ENCODE measurements at places on chromosomes 4 and X.

DNA sequence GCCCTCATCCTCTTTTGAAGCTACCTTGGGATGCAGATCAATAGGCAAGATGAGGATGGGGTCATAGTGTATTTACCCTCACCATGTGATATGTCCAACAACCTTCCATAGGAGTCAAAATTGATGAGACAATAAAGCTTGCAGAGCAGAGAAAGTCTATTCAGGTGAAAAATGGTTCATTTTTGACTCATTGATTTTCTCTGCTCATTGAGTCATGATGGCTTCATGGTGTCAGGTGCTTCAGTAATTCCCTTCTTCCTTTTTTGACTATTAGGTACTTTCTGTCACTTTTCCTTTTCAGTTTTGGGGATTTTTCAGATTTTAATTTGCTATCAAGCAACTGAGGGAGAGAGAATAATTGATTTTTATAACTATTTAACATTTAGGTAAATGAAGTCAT lies 55.9 kb upstream of the IL2 start:
- no peak for DNase-seq

GRCh38 chrX:14864631-14865030 lies 8.2 kb downstream of the FANCB start:
- no peak for DNase-seq

DNA sequence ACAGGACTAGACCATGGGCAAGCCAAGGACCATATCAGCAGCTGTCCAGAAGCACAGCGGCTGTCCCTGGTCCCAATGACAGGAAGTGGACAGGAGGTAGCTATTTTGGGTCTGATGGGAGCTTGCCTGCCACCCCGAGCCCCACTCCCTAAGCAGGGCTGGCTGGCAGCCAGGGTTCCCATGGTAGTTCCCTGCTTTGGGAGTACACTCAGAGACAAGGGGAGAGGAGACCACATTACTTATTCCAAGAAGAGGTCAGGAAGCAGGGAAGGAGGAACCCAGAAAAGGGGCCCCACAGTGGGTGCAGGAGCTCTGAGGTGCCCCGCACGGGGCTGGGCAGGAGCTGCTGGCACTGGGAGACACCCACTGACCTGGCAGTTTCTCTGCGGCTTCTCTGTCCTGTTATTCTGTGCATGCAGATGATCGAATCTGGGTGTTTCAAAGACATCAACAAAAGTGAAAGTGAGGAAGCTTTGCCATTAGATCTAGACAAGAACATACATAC lies 36.3 kb downstream of the HTT-AS start:
- no peak for DNase-seq

- DNase-seq: no peak
These were observed 1.3 kb downstream of the TMEM165 start for GRCh38 chr4:55397126-55397436.

- no peak for DNase-seq
These were observed 88.0 kb upstream of the MAGEB18 start for GRCh38 chrX:26050099-26050498.

DNA sequence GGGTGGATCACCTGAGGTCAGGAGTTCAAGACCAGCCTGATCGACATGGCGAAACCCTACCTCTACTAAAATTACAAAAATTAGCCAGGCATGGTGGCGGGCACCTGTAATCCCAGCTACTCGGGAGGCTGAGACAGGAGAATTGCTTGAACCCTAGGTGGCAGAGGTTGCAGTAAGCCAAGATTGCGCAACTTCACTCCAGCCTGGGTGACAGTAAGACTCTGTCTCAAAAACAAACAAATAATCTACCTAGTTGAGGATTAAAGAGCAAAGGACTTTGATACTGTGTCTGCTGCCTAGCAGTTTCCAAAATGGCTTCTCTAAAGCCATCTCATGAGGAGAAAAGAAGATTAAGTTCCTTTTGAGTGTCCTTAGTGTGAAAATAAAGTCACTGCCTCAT lies 37.8 kb downstream of the SMS start:
- DNase-seq: no peak

DNA sequence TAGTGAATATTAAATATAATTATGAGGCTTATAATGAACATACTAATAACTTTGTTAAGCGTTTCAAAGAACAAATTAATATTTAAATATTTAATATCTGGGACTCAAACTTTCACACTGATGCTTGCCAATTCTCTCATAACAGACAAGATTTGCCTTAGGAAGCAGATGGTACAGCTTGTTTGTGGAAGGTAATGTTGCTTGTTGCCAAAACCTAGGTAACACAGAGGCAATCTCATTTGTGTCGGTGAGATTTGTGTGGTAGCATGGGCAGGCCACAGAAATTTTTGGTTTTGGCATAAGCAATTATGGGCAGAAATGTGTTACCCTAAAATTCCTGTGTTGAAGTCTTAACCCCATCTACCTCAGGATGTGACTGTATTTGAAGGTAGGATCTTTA lies 114.9 kb upstream of the AFF2 start:
- no peak for DNase-seq

GRCh38 chr4:75696581-75696980 lies 23.4 kb upstream of the G3BP2 start:
- DNase-seq: no peak

DNA sequence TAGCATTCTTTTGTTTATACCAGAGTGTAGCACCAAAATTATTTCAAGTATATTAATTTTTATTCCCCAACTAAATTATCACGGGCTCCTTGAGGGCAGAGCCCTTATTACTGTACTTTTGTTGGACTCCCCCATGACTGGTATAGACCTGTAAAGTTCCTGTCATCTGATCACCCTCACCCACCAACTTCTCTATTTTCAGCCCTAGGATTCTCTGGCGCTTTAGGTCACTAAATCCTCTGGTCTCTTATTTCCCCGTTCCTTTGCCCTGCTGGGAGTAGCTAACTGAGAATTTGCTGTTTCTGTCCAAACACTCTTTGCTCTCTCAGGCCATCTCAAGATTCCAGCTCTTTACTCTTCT lies 3.2 kb upstream of the XKRX start:
- no peak for DNase-seq

DNA sequence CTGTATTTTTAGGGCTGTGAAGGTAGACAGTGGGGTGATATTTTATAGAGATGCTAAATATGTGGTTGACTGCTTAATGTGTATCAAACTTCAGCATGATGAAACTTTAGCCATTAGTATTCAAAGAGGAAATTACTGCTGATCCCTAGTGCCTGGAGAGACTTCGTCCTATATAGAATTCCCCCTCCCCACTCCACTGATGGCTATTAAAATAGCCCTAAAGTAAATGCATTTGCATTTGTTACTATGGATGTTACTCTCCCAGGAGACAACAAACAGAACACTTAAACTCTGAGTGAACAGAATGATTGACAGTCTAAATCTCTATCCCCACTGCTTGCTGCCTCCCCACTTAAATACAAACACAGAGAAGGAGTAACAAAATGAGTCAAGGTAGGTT lies 39.1 kb downstream of the ADGRL3 start:
- no peak for DNase-seq

DNA sequence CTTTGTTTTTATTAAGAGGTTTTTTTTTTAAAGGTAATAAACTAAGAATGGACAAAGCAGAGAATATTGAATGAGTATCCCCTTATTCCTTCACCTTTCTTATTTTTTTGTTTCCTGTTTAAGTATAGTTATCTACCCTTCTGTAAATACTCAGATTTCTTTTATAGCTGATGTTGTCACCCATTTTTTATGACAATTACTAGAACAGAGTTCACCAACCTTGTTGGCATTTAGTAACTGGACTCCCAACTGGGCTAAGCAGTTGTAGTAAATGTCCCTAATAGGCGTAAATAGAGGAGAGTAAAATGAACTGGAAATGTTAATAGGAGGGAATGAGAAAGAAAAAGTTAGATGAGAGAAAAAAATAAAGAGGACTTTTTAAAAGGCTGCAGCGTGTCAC lies 9.8 kb downstream of the PDLIM5 start:
- DNase-seq: no peak

GRCh38 chr4:150950657-150951288 lies 64.3 kb downstream of the LRBA start:
- DNase-seq: no peak

- DNase-seq: no peak
These were observed 86.1 kb downstream of the SYNPO2 start for GRCh38 chr4:118974758-118975157.

DNA sequence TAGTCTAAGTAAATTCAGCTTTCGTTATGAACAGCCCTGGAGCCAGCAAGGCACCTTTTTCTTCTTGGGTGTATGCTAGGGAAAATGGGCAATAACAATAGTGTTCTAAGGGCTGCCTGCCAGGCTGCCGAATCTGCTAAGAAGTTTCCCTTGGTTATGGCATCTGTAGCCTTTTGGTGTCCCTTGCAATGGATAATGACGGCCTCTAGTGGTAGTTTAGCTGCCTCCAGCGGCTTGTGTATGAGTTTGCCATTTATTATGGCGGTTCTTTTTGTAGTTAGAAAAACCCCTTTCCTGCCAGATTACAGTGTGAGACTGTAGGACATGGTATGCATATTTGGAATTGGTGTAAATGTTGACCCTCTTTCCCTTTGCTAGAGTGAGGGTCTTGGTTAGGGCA lies 78.9 kb upstream of the SPIN4 start:
- no peak for DNase-seq

DNA sequence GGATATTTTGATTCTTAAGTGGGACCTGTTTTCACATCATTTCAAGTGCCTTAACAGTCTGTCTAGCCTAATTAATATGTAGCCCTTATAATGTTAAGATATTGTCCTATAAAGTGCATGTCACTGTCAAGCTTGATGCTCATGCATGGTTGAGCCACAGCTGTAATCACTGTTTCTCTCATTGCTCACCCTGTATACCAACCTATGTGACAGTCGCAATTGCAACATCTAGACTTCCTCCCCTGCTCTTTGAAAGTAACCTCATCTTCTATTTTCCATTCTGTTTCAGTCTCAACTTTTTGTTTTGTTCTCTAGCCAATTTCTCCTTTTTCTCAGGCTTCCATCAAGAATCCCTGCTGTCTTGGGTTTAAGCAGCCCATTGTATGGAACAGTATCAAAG lies 24.4 kb upstream of the MSL3 start:
- DNase-seq: no peak

DNA sequence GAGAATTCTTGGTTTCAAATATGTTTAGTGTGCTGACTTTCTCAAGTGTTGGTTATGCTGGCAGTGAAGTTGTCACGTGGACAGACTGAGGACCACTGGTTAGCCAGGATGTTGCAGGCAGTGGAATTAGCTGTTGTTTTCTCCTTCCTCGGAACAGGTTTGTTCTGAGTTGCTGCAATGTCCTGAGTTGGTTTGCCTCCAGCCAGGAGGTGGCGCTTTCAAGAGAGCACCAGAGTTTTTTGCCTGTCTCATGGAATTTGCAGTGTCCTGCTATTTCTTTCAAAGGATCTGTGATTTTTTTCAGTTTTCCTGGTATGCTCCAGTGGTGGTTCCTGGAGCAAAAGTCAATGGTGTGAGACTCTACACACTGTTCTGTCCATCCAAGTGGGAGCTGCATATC lies 158.1 kb upstream of the CXorf66 start:
- DNase-seq: no peak

GRCh38 chrX:37796310-37796709 lies 16.5 kb downstream of the CYBB start:
- DNase-seq: no peak

- DNase-seq: no peak
These were observed 8.8 kb downstream of the MANBA start for GRCh38 chr4:102751941-102752340.

GRCh38 chr4:10734697-10735096 lies 50.1 kb upstream of the CLNK start:
- no peak for DNase-seq

GRCh38 chr4:38946919-38947318 lies 79.3 kb downstream of the FAM114A1 start:
- DNase-seq: no peak

DNA sequence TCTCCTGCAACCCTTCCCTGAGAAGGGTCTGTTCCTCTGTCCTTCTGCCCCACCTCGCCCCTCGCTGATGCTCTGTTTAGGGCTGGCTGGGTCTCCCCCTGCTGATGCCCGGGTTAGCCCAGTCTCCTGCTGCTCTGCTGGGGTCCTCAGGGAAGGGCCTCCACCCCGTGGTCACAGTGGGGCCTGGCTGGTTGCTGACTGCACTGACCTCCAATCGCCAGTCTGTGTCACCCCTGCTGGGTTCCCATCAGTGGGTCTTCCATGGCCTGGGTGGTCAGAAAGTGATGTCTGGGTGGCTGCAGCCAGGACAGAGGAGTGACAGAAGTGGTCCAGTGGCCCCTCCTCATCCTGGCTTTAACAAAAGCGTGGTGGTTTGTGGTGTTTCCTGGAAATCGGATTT lies 44.7 kb downstream of the EVC start:
- no peak for DNase-seq

DNA sequence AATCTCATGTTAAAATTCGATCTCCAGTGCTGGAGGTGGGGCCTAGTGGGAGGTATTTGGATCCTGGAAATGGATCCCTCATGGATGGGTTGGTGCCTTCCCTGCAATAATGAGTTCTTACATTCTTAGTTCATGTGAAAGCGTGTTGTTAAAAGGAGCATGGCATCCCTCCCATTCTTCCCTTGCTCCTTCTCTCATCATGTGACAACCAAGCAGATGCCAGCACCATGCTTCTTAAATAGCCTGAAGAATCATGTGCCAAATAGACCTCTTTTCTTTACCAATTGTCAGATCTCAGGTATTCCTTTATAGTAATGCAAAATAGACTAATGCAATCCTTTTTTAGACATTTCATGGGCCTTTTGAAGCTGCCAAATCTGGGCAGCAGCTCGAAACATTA lies 29.0 kb upstream of the CLNK start:
- no peak for DNase-seq

GRCh38 chr4:139642364-139642763 lies 23.3 kb upstream of the MGST2 start:
- no peak for DNase-seq

GRCh38 chr4:102319594-102319993 lies 25.7 kb downstream of the SLC39A8 start:
- DNase-seq: no peak

DNA sequence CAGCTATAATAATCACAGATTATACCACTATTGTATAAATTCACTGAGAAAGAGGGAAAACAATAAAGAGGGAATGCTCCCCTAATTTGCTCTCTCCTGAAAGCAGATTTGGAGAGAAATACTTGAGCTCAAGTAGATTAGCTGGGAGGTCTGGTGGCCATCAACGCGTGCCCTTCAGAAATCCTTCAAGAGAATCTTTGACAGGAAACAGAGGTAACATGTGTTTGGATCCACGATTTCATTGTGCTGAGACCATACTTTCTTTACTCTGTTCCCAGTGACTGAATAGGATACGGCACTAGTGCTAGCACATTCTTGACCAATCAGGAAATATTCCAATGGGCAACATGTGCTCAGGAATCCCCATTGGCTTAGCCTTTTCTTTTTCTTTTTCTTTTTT lies 1395.3 kb downstream of the RAPGEF2 start:
- DNase-seq: no peak
